ENCODE measurements at places on chromosomes 16 and 17.

DNA sequence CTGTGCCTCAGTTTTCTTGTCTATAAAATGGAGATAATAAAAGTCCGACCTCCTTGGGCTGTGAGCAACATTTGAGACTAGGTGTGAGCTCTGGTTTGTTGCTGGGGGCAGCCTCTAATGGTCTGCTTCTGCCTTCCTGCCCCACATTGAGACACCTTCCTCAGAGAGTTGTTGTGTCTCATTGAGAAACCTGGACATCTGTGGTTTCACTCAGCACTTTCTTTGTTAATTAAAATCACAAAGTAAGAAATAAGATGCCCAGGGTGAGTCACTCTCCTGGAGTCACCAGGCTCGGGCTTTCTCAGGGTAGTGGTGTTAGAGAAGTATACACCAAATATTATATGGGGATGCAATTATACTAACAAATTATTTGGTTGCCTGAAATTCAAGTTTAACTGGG lies 389.2 kb upstream of the SALL1 start:
- DNase-seq, result no peak

DNA sequence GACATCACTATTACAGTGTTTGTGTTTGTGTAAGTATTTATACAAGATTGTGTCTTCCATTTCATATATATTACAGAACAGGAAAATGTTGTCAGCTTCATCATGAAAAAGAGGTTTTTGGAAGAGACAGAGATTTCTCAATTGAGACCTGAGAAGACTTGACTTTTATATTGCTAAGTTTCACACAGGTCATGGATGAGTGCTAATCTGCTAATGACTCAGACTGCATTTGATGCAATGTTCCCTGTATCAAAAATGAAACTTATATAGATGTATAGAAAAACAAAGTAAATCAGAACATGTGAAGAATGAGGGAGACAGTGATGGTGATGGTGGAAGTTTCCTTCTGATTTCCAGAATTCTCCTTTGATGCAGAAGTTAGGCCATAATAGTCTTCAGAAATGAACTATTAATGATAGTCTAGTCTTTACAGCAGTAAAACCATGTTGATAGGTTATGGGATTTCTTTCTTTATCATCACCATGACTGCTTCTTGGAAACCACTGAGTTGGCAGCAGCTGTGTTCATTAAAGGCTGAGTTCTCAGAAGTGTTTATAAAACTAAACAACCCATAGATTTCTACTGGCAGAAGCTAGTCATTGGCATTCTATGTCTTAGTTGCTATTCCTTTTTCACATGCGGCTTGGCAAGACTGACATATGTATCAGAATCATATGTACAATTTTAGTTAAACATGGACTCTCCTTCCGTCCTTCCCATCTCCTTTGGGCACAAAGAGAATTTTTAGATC lies 56.1 kb downstream of the PCTP start:
- no peak for DNase-seq

GRCh38 chr16:67723151-67723910 lies 4.2 kb upstream of the GFOD2 start:
- DNase-seq, result no peak

- peak; percentile 33 for DNase-seq
These were observed at the start of gene KREMEN2 for GRCh38 chr16:2963723-2964474. Gene KREMEN2, plus strand, starts transcription at chr16:2964275. Its CDS starts 246 bp downstream, at chr16:2964521.

GRCh38 chr17:78917451-78918275 lies 7.5 kb downstream of the TIMP2 start:
- DNase-seq, result no peak
